Brain (organoid and tissue), 16 donors: ENCODE measurements at places on chromosomes 6 and 20. TPM values are rescaled to one million over a fixed set of nuclear protein-coding genes. Genes with fewer than 3 reads are reported as not detected.
A peak's percentile ranks its signal among the peaks of the same experiment; 100 is the strongest.

PLTP gene
- polyA plus RNA-seq = 65.5 TPM

MOXD1 gene
- 3.3 TPM for polyA plus RNA-seq

DNA sequence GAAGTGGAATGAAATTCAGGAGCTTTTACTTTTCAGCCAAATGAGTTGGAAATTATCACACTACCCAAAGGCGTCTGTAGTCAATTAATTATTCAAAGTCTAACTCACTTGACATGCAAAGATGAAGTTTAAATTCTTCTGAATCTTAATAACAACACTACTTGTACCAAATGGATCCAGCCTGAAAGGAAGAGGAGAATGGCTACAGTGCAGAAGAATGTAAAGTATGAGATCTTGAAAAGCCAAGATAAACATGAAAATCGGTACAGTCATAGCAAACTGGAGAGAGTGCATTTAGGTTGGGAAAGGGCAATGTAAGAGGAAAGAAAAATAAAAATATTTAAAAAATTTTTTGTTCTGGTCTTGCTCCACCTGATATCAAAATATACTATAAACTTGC is 195.5 kb downstream of the SIM1 start:
- no peak for DNase-seq

DNA sequence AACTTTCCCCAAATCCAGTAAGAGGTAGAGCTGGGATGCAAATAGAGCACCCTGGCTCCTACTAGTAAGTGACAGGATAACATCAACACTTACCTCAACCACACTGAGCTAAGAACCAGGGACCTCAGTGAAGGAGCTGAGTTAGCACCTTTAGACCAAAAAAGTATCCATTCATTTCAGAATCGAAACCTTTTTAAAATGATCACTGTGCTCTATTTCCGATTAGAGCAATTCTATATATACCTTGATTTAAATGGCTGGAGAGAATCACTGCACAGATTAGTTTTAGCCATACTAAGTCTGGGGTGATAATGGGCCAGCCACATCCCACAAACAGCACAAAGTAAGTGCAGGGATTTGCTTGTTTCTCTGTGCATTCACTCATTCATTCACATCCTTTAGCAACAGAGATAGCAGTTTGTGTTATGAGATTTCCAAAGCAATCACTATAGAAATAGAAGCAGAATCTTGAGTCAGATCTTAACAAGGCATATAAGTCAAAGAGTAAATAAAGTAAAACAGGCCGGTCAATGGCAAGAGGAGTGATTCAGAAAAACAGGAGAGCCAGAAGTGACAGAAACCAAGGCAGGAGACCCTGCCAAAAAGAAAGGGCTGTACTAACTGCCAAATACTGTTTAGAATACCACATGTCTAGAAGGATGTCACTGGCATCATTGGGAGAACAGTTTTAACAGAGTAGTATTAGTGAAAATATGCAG is 136.3 kb downstream of the KIF13A start:
- no peak for DNase-seq

- DNase-seq = no peak
Observed at GRCh38 chr20:45905505-45906079, 6.4 kb downstream of the PLTP start.

KIF6 gene
- polyA plus RNA-seq = 3.3 TPM

DNA sequence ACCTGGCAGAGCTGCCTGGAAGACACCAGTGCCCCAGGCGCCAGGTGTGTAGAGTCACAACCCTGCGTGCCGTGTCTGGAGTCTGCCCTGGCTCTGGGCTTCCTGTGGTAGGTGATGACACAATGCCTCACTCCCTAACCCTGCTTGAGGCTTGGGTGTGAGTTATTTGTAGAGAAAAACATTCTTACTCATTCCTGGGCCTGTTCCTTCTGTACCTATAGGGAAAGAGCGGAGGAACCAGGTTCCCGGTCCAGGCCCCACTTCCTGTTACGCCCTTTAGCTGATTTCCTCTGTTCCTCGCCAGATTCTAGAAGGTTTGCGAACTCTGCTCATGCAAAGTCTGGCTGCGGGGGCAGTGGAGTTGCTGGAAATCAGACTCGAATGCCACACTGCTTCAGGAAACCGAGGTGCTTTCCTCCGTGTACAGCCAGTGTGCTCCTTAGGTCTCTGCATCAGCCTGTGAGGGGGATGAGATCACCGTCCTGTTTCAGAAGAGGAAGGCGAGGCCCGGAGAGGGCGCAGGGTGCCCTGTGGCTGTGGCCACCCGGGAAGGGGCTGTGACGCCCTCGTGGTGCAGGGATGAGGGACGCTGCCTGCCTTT is 67.1 kb upstream of the DUSP22 start:
- no peak for DNase-seq

GLP1R gene
- 12.7 TPM for polyA plus RNA-seq

SLC17A1 gene
- polyA plus RNA-seq = not detected

GRCh38 chr6:131059486-131059885 is 3.6 kb downstream of the EPB41L2 start:
- DNase-seq = no peak

C20orf141 gene
- not detected for polyA plus RNA-seq

DNA sequence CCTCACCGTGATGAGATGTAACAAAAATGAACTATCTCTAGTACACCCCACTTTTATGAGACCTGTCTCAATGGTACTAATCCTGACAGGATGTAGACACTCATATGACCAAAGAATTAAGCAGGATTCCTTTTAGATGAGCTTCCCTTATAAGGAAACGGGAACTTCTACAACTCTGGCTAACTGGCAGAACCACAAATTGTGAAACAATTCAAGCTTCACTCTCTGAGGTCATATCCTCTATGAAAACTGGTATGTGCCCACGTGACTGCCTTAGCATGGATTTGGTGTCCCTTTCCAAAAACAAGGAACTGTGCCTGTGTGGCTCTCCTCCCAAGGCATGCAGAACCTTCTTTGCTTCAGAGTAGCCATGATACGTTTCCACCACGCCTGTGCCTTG is 14.1 kb upstream of the CPNE5 start:
- DNase-seq = no peak

DNA sequence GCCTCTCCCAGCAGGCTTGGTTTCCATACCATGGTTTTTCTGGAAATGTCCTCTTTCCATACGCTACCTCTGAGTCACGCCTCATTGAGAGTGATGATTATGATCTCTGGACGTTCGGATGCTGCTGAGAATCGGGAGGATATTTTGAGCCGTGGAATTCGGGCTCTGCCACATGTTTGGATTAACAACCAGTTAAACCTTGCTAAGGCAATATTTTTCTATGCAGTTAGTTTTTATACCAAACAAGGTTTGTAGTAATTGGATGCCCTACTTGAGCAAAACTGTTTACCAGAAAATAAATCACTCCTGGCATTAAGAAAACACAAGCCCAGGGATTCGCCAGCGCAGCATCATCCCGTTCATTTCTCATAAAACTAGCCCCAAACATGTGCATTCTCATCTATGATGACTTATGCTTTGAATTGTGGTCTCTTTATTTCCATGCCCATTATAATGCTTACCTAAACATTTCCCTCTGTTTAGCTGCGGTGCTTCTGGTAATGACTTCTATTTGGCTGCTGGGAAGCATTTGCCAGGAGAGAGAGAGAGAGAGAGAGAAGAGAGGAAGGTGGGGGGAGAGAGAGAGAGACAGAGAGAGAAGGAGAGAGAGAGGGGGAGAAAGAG is 198.9 kb downstream of the CLIC5 start:
- DNase-seq = no peak

DNA sequence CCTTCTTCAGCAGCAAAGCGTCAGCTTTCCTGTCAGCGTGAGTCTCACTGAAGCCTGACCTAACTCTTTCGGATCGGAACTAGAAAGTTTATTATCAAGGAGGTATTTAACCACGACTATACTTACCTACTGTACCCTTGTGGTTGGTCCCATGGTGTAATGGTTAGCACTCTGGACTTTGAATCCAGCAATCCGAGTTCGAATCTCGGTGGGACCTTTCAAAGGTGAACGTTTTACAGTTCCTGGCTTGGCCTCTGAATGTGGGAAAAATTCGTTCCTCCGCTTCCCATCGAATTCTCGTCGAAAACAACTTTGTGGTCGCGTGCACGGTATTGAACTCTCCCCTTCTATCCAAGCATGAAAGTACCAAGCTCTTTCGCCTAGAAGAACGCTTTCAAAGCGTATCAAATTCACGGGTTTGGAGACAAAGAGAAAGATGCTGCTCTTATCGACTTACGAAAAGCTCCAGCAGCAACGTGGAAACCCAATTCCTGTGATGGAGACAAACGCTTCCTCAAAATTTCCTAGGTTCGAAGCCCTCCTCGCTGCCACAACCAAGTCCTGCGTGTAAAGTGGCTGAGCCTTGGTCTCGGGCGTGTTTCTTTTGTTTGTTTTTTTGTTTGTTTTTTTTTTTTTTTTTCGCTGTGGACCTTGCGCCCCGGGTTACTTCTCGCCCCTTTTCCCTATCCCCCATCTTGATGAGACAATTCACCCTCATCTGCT is 63.7 kb downstream of the GPX5 start:
- peak; percentile 92 for DNase-seq

- no peak for DNase-seq
Observed at GRCh38 chr6:5599127-5599526, 337.8 kb downstream of the FARS2 start.

DNA sequence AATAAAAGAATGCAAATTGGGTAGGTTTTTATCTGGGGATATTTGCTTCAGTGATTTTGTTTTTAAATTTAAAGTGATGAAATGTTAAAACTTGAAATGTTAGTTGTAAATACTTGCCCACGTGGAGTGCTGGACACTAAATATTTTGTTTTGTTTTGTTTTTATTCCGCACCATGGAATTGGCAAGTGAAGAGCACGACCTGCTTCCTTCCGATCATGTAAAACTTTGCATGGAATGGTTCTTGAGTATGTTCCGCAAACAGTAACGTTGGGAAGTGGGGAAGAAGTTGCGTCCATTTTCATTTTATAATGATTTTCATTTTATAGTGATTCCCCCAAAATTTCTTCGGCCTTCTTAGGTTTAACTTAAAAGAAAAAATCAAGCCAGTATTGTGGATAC is 765 bp downstream of the IRAK1BP1 start:
- no peak for DNase-seq

IP6K3 gene
- 6.4 TPM for polyA plus RNA-seq

GRCh38 chr6:123564361-123564760 is 72.4 kb downstream of the TRDN start:
- DNase-seq = peak; percentile 63

DNA sequence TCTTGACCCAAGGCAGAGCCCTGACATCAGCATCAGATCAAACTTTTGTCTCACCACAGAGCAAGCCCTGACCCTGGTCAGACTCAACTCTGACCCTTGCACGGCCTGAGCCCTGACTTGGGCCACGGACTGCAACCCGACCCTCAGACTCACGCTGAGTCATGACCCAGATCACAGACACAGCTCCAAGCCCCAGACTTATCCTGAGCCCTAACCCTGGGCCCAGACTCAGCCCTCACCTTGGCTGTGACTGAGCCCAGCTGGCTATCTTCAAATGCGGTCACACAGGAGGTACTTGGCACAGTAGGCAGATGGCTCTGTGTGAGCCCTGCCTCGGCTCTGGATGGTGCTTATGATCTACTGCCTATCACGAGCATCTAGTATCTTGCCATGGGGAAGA is 602.3 kb downstream of the PTPRT start:
- DNase-seq = no peak

RAB23 gene
- polyA plus RNA-seq = 4.7 TPM

DNA sequence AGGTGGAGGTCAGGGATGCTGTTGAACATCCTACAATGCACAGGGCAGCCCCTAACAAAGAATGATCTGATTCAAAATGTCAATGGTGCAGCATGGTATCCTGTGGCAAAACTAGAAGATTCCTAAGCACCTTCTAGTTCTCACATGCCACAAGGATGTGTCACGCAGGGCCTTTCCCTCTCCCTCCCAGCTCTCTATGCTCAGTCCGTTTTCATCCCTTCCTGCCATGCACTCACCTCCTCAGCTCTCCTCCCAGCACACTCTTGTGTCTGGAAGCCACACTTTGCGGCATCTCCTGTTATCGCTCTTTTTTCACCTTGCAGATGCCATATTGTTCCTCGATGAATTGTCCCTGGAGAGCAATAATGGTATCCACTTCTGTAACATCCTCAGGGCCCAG is 263.4 kb downstream of the CDC5L start:
- DNase-seq = no peak

- no peak for DNase-seq
Observed at GRCh38 chr6:168395983-168396382, 45.0 kb upstream of the SMOC2 start.

- no peak for DNase-seq
Observed at GRCh38 chr20:49569411-49570115, 1.6 kb upstream of the PTGIS start.

DNA sequence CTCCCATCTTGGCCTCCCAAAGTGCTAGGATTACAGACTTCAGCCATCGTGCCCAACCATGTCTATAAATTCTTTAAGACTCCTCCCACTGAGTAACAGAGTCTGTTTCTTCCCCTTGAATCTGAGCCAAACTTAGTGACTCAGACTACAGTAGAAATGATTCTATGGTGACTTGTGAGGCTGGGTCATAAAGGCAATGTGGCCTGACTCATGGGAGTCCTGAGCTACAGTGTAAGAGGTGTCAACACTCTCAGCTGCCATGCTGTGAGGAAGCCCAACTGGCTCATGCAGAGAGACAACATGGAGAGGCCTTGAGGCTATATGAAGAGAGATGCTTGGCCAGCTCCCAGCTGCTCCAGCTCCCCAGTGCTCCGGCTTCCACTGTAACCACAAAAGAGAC is 5.2 kb upstream of the NRSN2 start:
- DNase-seq = no peak

DNA sequence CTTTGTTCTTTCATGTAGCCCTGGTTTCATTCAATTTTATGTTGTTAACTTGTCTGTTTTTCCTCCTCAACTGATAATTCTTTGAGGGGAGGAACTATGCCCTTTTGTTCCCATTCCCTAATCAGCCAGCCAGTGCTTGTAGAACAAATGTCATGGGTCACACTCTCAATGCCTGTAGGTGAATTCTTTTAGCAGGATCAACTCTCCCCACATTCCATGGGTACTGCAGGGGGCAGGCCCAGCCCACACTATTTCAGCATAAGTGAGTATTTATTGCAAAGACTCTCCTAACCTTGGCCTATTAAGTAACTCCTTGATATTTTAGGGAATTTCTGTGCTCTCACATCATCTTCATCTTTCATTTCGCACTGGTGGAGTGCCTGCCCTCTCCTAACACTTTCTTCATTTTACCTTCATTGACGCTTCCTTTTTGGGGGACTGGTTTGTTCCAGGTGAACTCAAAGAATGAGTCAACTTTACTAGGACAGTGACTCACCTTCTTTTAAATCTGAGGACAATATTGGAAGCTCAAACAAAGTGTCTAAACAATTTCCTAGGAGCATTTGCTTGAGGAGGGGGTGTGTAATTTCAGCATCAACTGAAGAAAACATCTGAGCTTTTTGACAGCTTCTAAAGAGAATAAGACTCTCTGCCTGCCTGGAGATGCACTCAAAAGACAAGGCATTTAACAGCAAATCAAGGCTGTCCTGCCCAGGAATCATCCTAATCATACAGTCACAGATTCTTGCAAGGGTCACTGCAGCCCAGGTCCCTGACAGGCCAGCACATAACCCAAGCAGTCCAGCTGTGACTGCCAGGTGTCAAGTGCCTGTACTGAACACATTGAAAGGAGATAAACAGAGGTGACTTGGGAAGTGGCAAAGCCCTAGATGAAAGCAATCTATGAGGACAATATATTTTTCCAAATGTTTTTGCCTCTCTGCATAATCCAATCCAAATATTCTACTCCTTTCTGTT is 263.9 kb upstream of the PRND start:
- DNase-seq = no peak
